ENCODE measurements at places on chromosomes 5 and 9.

GRCh38 chr9:1982074-1982473 is 33.1 kb upstream of the SMARCA2 start:
- DNase-seq, result no peak

- DNase-seq, result no peak
Observed at GRCh38 chr9:119257592-119257991, 111.6 kb downstream of the BRINP1 start.

DNA sequence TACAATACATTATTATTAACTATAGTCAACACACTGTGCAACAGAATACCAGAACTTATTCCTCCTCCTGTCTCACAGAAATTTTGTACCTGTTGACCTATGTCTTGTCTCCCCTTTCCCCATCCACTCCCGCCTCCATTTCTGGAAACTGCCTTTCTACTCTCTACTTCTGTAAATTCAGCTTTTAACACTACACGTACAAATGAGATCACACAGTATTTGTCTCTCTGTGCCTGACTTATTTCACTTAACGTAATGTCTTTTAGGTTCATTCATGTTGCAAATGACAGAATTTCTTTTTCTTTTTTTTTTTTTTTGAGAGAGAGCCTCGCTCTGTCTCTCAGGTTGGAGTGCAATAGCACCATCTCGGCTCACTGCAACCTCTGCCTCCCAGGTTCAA is 19.5 kb downstream of the MEF2C start:
- no peak for DNase-seq

DNA sequence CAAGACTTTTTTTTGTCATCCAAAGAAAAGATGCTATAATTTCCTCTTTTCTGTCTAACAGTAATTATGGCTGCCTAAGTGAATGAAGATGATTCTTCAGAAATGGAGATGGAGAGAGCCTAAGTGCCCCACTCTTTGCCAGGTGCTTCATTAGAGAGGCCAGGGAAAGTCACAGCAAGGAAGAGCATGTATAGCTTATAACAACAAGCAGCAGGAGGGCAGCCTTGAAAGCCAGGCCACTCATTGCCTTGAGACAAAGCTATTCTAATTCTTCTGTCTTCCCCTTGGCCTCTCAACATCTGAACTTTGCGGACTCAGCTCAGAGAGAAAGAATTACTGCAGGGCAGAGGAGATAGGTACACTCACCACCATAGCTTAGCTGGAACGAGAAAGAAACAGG is 112.0 kb upstream of the ZNF366 start:
- DNase-seq, result no peak

DNA sequence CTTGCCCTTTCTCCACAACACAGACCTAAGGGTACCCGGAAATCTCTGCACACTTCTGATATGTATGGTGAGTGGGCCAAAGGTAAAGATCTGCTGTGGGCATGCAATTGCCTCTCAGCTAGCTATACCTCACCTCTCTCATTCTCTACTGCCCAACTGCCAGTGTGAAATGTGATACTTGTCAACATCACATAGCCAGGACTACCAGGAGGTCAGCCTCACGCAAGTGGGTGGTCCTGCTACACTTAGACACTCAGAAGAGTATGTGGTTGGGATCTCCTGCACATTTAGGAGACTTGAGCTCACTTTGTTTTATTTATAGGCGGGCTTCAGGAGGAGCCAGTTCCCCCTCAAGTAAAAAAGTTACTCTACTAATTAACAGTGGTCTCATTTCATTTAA is 88.0 kb upstream of the MAN2A1 start:
- no peak for DNase-seq

GRCh38 chr9:91771027-91771426 is 179.0 kb downstream of the ROR2 start:
- no peak for DNase-seq

DNA sequence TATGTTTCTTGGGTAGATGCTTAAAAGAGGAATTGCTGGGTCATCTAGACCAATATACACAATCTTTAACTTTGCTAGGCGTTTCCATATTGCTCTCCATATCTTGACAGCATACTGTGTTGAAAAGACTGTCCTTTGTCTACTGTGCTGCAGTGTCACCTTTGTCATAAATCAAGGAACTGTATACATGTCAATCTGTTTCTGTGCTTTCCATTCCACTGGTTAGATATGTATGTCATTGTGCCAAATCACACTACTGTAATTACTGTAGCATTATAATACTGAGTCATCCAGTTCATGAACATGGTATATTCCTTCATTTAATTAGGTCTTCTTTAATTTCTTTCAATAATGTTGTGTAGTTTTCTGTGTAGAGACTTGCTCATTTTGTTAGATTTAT is 149.7 kb upstream of the RASGRF2 start:
- no peak for DNase-seq

DNA sequence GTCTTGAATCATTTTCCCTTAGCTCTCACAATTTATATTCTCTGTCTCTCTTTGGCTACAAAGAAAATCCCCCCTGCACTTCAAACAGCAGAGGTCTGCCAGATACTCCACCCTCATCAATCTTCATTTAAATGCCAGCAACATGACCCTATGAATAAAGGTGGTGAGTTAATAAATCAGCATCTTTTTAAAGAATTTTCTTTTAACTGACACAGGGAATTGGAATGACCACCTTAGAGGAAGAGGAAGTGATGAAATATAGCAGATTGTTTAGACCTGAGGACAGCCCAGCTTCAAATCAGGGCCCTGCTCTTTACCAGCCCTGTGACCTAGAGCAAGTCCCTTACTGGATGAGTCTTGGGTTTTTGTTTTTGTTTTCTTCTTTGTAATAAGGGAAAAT is 223.1 kb upstream of the PAPPA start:
- DNase-seq, result no peak

DNA sequence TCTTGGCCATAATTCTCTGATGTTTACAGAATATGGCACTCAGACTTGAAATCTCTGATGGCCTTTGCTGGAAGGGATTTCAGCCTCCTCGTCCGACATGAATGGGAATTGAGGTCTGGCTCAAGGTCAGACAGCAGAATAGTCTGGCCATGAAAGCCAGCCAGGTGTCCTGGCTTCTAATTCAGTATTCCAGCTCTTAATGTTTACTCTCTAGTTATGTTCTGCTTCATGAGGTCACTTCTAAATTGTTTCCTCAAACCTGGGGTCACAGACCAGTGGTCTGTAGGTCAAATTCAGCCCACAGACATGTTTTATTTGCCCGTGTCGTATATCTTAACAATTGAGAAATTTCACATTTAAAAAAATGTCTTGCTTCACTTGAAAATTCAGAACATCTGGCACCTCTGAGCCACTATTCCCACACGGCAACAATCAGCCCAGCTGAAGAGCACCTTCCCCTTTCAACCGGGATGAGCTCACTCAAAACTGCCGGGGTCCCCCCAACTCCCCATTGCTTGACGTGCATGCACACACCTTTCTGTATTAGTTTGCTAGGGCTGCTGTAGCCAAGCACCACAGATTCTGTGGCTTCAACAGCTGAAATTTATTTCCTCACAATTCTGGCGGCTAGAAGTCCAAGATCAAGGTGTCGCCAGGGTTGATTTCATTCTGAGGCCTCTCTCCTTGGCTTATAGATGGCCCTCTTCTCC is 243.5 kb downstream of the ENC1 start:
- no peak for DNase-seq

- DNase-seq, result no peak
Observed at GRCh38 chr5:171863935-171864334, 78.3 kb downstream of the SMIM23 start.

DNA sequence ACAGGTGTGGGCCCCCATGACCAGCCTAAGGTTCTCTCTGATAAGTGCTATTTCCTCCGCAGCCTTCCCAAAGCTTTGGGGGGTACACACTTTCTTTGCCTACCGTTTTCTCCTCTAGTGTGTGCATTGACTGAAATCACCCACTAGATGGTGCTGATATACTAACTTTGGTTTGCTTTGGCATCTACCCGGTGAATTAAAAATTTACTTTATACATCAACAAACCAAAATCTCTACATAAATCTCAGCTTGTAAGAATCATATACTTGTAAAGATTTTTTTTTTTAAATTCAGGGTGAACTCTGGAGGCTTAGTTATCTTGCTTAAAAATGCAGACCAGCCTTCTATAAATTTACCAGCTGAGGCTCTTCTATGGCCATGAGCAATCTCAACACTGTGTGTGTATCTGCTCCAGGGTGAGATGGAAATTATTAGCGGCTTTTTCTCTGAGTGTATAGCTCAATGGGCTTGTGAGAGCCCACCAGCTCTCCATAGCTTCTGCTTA is 475.7 kb upstream of the TNC start:
- no peak for DNase-seq

- peak; percentile 70 for DNase-seq
Observed at GRCh38 chr9:127930231-127931091, at the start of gene PIP5KL1. Gene PIP5KL1, minus strand, starts transcription at chr9:127930777. Its CDS starts 25 bp downstream, at chr9:127930752.

DNA sequence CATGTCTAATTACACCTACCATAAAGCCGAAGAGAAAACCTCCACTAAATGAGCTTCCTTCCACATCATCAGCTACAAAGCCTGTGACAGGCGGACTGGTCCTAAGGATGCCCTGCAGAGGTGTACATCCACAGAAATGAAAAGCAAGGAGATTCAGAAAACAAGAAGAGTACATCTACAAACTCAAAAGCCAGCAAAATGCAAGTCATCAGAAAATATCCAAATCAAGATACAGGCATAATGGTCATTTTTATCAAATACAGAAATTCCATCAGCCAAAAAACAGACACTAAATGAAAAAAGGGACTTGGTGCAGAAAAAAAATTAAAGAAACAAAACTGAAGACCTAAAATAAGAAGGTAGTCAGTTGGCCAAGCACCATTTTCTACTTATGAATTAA is 79.7 kb downstream of the FRMD3 start:
- DNase-seq, result no peak

DNA sequence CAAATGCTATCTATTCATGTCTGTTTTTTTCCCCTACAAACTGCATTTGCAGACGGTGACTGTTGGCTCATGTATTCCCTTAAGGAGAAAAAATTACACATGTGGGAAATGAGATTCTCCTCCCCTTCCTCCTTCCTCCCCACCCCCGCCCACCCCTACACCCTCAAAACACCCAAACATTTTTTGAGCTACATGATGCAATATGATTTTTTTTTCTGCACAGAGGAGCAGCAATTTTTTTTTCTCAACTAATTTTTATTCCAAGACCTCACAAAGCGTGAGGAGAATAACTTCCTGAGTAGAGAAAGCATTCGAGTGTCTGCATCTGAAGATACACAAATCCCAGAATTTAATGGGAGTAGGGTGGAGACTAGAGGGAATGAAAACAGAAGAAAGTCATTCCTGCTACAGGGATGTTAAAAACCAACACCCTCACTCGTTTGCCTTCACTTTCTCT is 118.1 kb downstream of the PRDM6 start:
- no peak for DNase-seq

- no peak for DNase-seq
Observed at GRCh38 chr9:123769719-123770118, 160.2 kb downstream of the DENND1A start.

DNA sequence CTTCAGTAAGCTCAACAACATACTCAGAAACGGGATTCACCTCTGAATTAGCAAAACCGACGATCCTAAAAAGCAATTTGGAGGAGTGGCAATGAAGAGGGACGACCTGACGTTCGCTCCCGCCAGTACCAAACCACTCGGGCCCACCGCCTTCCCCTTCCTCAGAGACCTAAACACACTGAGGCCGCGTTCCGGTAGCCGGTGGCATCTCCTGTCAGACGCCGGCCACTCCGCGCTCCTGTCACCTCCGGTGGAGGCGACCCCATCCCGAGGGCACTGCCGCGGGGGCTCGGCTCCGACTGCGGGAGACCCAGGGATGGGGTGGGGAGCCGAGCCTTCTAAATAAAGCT is 617 bp downstream of the PPP6C start:
- peak; percentile 24 for DNase-seq

DNA sequence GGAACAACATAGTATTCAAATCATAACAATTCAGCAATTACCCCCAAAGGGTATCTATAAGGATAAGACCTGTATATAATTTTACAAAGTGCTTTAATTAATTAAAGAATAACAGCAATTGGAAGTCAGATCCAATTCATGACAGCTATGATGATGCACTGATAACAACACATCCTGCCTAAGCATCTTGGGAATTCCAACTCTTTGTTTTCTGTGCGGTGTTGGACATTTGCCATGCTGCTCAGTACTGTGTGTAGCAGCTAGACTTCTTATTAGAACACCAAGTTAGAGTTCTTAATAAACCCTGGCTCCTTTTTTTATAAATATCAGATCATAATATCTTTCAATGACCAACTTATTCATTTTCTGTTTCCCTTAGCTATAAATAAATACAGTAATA is 209.0 kb downstream of the SEC61B start:
- no peak for DNase-seq

DNA sequence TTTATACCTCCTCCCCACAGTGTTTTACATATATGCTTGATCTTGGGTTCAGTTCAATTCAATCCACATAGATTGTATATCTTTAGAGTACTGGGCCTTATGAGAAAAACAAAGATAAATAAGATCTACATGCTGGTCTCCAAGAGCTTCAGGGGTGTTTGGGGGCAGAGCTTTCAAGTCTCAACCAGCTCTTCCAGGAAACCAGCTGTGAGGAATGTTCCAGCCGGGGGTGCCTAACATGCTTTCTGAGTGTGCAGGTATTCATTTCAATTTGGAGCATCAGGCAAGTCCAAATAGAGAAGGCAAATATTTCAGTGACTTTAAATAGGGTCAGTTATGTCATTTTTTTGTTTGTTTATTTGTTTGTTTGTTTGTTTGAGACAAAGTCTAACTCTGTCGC is 5.7 kb upstream of the RAPGEF1 start:
- no peak for DNase-seq

- DNase-seq, result no peak
Observed at GRCh38 chr9:133371261-133371711, 4.6 kb downstream of the SURF4 start.

DNA sequence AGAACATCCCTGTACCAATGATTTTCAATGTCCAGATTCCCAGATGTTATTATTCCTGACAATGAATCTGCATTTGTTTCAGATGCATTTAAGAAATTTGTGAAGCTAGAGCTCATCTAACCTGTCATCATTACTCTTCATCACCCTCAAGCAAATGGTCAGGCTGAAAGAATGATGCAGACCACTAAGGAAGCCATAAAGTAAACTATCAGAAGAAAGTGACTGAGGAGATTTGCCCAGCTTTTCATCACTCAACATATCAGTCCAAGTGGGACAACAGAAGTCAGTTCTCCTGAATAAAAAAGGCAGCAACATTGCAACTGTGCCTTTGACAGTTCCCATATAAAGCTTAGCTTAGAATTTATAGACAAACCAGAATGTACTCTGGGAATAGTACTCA is 419.9 kb downstream of the PDE4D start:
- no peak for DNase-seq

GRCh38 chr9:121172726-121173487 is 28.8 kb downstream of the RAB14 start:
- DNase-seq, result no peak

GRCh38 chr5:149707097-149707496 is 23.0 kb upstream of the PPARGC1B start:
- DNase-seq, result no peak

GRCh38 chr9:111604054-111604615 is 4.7 kb upstream of the PTGR1 start:
- DNase-seq, result no peak

GRCh38 chr5:31271567-31271966 is 78.1 kb downstream of the CDH6 start:
- no peak for DNase-seq
